Astrocyte of the hippocampus (primary cell): ENCODE measurements at places on chromosomes 6 and 20.

GRCh38 chr6:13229205-13230085 lies 98.9 kb downstream of the TBC1D7 start:
- peak; percentile 6 for DNase-seq

- no peak for DNase-seq
These were observed 28.3 kb upstream of the GGTLC1 start for GRCh38 chr20:24016607-24017457.

- DNase-seq, result peak; percentile 31
These were observed 129.8 kb downstream of the SASH1 start for GRCh38 chr6:148472171-148473105.

DNA sequence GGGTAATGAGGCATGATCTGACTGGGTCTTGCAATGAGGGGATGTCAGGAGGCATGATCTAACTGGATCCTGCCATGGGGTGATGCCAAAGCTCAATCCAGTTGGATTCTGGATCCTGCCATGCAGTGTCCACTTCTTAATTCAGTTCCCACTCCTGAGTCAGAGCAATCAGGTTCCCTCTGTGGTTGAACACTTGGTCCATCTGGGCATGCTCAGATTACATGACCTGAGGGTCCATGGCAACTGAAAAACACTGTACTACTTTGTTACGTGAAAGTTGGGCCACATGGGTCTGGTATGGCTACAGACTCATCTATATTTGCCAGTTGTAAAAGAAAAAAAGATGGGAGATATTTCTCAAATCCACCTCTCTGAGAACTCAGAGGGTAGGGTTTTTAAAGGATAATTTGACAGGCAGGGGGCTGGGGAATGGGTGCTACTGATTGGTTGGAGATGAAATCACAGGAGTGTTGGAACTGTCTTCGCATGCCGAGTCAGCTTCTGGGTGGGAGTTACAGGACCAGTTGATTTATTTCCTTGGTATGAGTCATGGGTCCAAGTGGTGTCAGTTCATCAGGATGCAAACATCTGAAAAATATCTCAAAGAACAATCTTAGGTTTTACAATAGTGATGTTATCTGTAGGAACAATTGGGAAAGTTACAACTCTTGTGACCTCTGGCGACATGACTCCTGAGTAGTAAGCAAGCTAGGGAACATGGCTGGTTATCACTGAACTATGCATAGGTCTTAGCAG lies 21.6 kb downstream of the C6orf163 start:
- no peak for DNase-seq

DNA sequence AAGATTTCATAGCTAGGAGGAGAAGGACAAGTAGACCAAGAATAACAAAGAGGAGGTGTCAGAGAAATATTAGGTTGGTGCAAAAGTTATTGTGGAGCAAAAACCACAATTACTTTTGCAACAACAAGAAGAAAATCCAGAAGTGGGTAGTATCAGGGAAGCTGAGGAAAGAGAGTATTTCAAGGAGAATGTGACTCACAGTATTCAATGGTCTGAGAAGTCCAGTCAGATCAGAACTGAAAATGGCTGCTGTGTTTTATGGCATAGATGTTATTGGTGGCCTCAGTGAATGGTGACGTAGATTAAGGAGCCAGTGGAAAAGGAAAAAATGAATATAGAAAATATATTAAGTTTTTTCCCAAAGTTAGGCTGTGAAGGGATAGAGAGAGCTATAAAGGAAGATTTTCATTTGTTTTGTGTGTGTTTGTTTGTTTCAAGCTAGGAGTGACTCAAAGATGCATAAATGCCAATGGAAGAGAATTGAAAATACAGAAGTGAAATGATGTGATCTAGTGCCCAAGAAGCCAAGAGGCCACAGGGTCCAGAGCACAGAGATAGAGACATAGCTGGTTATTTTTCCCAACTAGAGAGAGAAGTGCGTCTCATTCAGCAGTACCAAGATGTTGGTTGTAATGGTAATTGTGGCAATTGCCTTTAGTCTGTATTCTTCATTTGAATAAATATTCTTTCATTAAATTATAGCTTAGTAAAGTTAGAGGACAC lies 112.8 kb downstream of the ADTRP start:
- no peak for DNase-seq

DNA sequence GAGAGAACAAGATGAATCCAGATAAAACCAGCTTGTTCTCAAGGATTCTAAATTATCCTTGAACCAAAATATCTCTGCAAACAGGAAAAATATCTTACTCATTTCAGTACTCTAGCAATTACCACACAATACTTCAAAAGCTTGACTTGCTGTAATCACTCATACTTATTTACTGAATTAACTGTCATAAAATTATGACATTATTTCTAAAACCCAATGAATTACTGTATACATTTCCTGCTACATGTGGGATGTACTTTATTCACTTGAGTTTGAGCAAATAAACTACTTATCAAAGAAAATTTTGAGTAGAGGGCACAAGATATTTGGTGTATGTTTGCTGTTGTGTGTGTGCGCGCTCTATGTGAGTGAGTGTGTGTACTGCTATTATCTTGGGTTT lies 9.7 kb downstream of the EIF2S2 start:
- no peak for DNase-seq

DNA sequence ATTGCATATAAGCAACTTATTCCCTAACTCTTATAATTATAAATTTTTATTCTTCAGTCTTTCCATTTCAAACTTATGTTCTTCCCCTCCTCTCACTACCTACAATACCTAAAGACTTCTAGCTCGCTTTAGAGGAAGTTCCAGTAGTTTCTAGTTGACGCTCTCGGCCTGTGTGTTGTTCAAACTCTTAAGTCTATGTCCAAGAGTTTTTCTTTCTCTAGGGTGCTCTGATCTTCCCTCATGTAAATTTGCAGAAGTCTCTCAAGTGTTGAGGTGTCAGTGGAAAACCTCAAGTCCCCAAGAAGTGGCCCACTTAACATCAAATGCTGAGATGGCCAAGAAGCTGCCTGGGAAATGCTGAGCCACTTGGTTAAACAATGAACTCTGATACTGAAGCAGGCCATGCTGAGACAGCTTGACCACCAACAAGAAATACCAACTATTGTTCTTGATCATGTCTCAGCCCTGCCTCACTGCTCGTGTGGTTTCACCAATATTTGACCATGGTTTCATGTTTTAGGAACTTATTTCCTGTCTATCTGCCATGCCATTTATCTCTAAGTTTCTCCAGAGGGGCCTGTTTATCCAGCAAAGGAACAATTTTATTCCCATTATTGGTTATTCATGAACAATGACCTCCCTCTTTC lies 100.9 kb upstream of the TCF21 start:
- DNase-seq, result peak; percentile 35

- peak; percentile 44 for DNase-seq
These were observed 8.7 kb upstream of the POU3F2 start for GRCh38 chr6:98825600-98826230.
